Suprapubic skin (tissue), 4 donors: ENCODE measurements at places on chromosomes 3 and 15. TPM values are rescaled to one million over a fixed set of nuclear protein-coding genes. Genes with fewer than 3 reads are reported as not detected.
A peak's percentile ranks its signal among the peaks of the same experiment; 100 is the strongest.

Gene FAM81A
- 0.79 TPM for total RNA-seq

Gene EPHB1
- 30.7 TPM for total RNA-seq

Gene GOLGA8R
- total RNA-seq, result not detected

Gene VPS33B
- total RNA-seq, result 18.0 TPM

Gene GRAMD1C
- 16.5 TPM for total RNA-seq

Gene CFAP92
- total RNA-seq, result 1.4 TPM

Gene PLA2G4D
- 15.0 TPM for total RNA-seq

Gene ADAMTSL3
- total RNA-seq, result 3.9 TPM

Gene IGSF10
- 1.2 TPM for total RNA-seq

DNA sequence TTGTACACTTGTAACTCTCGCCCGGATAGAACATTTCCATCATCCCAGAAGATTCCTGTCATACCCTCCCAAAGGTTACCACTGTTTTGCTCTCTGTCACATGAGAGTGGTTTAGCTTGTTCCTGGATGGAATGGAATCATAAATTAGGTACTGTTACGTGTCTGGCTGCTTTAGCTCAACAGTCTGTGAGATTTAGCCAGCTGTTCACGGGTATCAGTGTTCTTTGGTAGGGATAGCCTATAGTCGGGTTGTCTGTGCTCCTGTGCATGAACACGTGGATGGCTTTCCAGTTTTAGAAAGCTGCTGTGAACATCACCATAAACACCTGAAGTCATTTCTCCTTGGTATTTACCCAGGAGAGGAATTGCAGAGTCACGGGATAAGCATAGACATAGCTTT, 58.2 kb upstream of the NR2C2 start:
- no peak for DNase-seq

DNA sequence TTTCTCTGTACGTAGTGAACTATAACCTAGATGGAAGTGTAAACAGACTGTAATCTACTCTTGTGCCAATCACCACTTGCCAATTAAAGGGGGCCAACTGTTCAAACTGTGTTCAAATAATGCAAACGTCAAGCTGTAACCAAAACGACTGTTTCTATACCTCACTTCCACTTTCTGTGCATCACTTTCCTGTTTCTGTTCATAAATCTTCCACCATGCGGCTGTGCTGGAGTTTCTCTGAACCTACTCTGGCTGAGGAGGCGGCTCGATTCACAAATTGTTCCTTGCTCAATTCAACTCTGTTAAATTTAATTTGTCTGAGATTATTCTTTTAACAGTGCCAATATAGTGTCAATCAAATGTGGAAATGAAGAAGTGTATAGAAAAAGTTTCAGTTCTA, 206.7 kb upstream of the TBC1D5 start:
- no peak for DNase-seq

- DNase-seq, result no peak
These were observed 60.5 kb downstream of the GABRB3 start for GRCh38 chr15:26712335-26712734.

- peak; percentile 71 for DNase-seq
These were observed 150.7 kb upstream of the MEF2A start for GRCh38 chr15:99414755-99415731.

- peak; percentile 85 for DNase-seq
These were observed 15.3 kb downstream of the NR2F2 start for GRCh38 chr15:96345560-96346399.

DNA sequence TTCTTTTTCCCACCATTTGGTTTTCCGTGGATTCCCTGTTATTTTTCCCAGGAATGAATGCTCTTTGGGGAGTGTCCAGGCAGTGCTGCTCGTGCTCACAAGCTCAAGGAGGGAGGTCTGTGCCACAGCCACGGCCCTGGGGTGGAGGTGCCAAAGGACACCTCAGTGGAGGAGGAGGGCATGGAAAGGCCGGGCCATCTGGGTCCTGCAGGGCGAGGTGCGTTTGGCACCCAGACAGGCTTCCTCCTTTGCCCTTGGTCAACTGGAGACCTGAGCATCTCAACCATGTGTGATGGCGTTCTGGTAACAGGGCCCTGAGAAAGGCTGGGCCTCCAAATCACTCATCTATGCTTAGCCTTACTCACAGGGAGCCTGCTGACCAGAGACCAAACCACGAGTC, 25.4 kb downstream of the KY start:
- DNase-seq, result no peak

DNA sequence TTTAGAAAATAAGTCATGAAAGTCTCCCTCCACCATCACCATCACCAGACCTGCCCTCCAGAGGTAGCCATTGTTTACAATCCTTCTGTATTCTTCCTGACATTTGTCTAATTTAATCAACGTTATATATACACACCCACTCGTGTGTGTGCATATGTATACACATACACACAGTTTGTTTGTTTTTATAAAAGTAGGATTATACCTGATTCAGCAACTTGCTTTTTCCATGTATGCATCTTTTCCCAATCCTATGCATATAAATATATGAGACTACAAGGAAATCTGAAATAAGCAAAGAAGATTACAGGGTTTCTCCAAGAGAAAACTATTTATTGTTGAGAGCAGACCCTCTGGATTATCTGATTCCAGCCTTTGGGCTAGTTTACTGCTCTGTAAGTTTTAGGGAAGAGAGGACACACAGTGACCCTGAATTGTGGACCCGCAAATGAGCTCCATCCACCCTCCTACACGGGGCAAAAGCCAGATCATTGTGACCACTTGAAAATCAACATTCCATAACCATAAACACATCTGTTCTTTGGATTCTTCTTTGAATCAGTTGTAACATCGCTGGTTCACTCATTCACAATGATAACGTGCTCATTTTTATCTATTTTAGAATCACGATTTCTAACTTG, 104.3 kb downstream of the CPN2 start:
- DNase-seq, result no peak

DNA sequence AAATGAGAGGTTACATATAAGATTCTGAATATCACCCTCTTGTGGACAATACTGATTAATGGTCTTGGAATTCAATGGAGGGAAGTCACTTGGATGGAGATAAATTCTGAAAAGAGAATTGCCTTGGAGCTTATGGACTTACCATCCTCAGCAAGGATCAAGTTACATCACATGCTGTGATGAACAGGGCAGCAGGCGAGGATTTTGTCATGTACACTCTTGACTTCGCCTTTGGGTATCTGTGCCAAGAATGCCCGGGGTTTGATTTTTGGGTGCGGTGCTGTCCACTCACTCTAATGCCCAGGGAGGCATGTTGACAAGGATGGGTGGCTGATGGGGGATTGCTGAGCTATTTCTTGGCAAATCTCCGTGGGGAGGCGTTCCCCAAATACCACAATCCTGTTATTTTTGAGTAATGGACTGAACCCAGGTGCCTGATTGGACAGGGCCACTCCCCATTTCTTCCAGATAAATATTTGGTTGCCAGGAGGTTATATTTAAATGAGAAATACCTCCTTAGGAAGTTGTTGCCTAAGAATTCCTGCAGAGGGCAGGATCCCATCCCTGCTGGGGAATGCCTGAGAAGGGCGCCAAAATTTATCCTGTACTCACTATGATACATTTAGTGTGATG, 96.3 kb downstream of the TPRG1 start:
- no peak for DNase-seq

DNA sequence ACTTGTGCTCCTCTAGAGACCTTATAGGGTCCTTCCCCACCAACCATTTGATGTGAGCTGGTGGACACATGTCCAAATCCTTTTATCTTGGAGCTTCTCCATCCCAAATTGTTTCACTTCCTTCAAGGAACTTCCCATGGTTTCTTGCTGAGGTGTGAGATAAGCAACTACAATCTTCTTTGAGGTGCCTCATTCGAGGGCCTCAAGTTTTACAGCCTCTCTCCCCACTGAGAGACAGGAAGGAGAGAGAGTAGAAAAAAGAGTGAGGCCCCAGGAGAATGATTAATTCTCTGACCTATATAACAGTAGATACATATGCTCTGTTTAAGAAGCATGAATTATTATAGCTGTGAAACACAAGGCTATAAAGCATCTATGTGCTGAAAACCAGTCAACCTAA, 70.5 kb downstream of the SUMF1 start:
- DNase-seq, result no peak

DNA sequence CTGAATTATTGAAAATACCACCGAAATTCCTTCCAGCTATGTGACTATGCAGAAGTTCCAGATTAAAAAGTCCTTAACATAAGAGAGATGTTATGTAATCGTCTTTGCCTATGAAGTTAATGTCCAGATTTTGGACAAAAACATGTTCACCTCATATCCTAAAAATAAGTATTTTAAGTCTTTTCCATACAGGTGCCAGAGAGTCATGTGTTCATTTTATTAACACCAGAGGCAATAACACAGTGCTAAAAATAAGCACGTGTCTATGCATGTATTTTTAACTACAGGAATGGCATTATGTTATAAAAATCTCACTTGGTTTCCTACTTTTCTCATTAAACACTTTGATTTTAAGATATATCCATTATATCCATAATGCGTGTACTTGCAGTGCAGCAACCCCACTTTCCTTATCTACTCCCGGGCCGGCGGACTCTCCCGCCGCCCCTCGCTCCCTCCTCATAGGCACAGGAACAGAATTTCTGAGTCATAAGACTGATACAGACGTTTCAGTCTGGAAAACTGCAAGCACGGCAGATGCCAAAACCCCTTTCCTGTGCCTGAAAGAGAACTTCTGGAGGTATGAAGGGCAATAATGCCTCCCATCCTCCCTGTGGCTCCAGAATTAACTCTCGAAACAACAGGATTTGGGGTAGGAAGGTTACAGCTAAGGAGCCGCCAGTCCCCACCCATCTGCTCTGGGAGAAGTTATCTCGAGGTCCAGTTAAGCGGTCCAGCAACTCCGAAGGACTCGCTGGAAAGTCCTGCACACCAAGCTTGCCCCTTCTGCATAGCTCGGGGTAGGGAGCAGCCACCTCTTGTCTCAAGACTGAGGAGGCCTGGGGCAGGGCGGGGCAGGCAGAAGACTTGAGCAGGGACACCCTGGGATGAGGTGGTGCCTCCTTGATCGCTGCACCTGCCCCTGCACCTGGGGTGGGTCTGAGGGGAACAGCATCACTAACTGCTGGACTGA, 22.3 kb upstream of the PSTPIP1 start:
- DNase-seq, result no peak

DNA sequence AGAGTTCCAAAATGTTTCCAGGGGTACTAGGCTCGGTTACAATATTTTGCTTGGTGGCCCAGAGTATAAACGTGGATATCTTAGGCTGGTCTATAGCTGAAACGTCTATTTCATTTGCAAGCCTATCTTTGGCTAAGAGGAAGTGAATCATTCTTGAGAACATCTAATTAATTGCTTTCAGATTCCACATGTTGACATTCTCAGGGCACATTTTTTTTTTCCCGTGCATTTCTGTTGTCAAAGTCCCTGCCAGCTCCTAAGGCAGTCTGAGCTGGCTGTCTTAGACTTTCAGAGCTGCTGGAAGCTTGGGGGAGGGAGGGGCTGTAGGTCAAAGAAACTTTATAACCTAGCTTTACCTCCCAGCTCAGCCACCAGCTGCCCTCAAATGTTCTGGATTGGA, 23.2 kb upstream of the LAMP3 start:
- no peak for DNase-seq

DNA sequence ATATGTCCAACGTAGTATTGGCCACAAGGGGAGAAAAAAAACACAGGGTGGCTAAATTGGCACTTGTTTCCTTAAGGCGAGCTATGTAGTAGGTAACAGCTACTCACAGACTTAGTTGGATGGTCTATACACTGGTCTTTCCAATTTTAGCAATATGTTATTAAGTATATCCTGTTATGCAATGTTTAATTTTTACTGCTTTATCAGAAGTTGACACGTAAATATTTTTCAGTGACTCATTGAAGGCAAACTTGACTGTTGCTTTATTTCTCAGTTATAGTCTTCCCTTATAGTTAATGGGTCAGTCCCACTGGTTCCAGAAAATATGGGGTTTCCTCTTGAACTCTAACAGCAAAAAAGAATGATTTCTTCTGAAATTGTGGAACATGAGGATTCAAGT, 46.5 kb downstream of the ADPGK start:
- DNase-seq, result no peak

DNA sequence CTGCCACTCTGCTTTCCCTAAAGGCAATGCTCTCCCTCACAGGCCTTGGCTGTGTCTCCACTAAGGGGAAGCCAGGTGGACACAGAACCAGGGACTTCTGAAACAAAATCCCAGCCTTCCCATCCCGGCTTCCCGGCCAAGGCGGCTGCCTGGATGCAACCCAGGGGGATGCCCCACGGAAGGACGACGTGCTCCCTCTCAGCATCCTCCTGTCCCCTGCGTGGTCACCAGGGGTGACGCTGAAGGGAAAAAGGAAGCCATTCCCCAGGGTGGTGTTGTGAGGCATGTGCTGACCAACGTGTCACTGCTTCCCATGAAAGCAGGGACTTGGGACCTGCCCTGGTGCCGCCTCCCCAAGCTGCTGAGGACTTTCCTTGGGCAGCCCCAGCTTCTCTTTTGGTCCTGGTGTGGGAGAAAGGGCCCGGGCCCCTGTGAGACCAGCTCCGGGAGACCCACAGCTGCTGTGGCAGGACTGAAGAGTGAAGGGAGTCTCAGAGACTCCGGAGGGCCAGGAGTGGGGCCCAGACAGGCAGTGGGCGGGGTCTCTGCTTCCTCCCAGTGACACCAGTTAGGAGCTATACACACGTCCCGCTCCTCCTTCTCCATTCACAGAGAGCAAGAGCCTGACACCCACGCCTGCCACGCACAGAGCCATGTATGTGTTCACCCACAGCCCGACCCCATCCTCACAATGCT, 139.2 kb downstream of the NUP210 start:
- DNase-seq, result no peak

- DNase-seq, result no peak
These were observed 8.8 kb downstream of the NUDT16 start for GRCh38 chr3:131390331-131390730.

- no peak for DNase-seq
These were observed 771 bp downstream of the MPI start for GRCh38 chr15:74890665-74890960.

DNA sequence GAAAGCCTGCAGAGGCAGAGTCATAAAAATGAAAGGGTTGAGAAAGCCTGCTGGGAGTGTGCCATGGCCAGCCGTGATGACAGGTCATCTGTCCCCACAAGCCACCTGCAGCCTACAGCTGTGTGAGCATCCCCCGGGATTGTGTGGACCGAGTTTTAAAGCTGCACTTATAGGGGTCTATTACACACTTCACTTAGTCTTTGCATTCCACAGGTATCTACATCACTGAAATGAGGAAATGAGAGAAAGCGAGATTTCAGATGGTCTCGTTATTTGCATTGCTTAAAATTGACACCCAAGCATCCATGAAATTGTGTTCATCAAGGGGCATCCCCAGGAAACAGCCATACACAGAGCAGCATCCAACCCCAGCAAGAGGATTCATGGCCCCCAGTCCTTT, 137.6 kb upstream of the TRIM42 start:
- DNase-seq, result no peak

DNA sequence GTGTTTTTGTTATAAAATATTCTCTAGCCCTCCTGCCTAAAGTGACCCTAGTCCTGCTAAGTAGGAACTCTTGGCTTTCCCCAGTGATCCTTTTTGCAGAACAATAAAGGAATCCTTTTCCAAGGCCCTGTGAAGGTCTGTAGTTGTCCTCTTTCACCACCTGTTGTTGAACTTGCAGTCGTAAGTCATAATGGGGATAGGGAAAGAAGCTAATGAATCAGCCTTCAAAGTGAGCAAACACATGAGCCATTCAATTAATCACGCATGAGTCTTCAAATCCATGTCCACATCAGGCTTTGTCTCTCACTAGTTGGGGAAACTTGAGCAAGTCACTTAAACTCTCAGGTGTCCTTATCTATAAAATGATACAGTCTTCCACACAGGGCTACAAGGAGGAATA, 27.6 kb downstream of the ZNF860 start:
- no peak for DNase-seq
